ENCODE measurements at places on chromosomes 3 and 15.

GRCh38 chr15:51184627-51185026 is 89.9 kb upstream of the TNFAIP8L3 start:
- no peak for DNase-seq

GRCh38 chr3:151918253-151919029 is 45.0 kb downstream of the SUCNR1 start:
- no peak for DNase-seq

DNA sequence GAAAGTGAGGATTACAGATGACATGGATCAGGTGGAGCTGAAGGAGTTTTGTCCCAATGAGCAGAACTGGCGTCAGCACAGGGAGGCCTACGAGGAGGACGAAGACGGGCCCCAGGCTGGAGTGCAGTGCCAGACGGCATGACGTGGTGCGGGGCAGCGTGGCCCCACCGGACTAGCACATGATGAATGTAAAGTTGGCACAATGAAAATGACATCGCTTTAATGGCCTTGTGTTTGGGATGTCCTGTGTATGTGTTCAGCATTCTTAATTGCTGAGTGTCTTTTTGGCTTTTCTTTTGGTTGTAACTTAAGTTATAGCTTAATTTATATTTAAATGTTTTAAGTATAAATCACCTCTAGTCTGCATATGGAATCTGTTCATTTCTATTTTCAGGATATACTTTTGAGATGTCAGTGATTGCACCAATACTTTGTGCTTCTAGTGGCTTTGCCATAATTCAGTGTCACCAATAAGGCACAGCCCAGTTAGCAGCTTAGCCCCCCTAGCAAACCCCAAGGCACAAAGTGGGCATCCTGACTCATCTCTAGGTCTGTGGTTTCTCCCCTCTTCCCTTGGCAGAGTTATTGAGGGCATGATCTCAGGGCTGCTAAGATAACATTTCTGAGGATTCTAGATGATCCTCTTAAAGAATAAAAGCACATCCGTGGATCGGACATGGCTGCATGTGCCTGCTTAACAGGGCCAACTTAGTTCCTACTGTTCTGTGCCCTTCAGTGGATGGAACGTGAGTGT is 16.1 kb downstream of the DNAJA4 start:
- DNase-seq = no peak

GRCh38 chr15:73744293-73744692 is 8.9 kb downstream of the INSYN1 start:
- no peak for DNase-seq

GRCh38 chr15:62809115-62809967 is 233.2 kb upstream of the TPM1 start:
- DNase-seq = no peak

DNA sequence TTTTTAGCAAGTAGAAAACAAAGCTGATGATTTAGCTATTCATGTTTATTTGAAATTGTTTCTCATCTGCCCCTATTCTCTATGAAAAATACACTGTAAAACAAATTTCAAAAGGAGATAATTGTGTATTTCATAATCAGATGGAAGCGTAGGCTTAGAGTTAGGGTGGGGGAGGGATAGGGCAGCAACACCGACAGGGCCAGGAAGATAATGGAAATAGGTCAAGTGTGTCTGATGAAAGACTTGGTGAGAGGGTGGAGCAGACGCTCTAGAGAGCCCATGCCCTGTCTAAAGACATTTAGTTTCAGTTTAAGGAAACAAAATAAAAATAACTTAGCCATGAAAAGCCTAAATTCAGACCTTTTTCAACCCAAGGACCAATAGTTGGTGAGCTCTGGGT is 51.6 kb upstream of the ARL6 start:
- DNase-seq = no peak

DNA sequence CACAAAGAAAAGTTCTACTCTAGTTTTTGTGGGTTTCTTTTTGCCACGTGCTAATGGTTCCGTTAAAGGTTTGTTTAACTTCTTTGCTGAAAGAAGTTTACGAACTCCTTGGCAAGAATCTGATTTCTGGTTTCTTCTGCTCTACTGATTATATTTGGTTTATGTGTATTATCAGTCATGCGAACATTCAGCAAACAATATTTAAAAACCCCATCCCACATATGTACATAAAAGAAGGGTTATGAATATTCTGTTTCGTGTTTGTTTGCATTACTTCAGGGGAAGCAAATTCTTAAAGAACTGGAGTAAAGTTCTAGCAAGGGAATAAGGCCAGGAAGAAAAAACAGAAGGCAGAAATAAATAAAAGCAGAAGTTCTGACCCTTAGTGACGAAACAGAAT is 9.8 kb downstream of the LARS2 start:
- no peak for DNase-seq

All from activated CD8-positive, alpha-beta T cell treated with anti-CD3 and anti-CD28 coated beads for 36 hours (primary cell).